ENCODE measurements at places on chromosomes 11 and 22. TPM values are rescaled to one million over a fixed set of nuclear protein-coding genes. Genes with fewer than 3 reads are reported as not detected.

DNA sequence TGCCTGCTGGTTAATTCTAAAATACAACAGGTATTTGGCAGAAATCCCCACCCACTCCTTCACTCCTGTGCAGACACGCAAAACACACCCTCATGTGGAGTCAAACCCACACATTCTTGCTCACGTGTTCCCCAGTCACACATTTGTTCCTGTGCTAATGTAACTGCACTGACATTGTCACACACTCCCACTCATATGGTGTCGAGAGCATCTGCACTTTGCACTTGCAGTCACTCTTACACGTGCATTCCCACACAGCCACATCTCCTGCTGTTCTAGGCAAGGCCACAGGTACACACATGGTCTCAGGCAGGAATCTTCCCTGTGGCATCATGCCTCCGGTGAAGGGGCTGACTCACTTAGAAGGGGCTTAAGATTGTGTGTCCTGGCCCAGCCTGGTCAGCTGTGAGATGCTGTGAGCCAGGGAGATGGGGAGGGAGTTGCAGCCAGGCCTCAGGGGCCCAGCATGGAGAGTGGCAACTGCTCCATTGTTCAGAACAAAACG, 395.0 kb downstream of the TENM4 start:
- H3K27me3 ChIP-seq: no peaks in the 10 kb centered on the region
- no peak overlapping the region for H3K4me3 ChIP-seq
- H3K36me3 ChIP-seq: no peaks in the 10 kb centered on the region
- H3K27ac ChIP-seq: no peak overlapping the region

- no peaks in the 10 kb centered on the region for H3K27me3 ChIP-seq
- no peaks in the 10 kb centered on the region for H3K4me1 ChIP-seq
- H3K36me3 ChIP-seq: no peaks in the 10 kb centered on the region
- H3K4me3 ChIP-seq: no peak overlapping the region
- DNase-seq: no peak
Observed at GRCh38 chr11:45649544-45650165, 15.8 kb downstream of the CHST1 start.

PICK1 gene
- 114 TPM for total RNA-seq

- peak within 1 kb of the TSS; percentile 90 for H3K27ac ChIP-seq
- peak within 1 kb of the TSS; percentile 77 for H3K4me3 ChIP-seq
- H3K36me3 ChIP-seq: no peaks in the 10 kb centered on the region
- DNase-seq: peak; percentile 75
Observed at GRCh38 chr22:37905534-37906363, at the start of gene MICALL1. Gene MICALL1, plus strand, starts transcription at chr22:37906297. Its CDS starts 126 bp downstream, at chr22:37906423.

SLC22A6 gene
- not detected for total RNA-seq

- H3K36me3 ChIP-seq: no peaks in the 10 kb centered on the region
- peaks cover 8% of the 10 kb centered on the region for H3K4me1 ChIP-seq
- H3K27me3 ChIP-seq: no peaks in the 10 kb centered on the region
- no peak overlapping the region for H3K4me3 ChIP-seq
- no peak for DNase-seq
- H3K27ac ChIP-seq: peak overlapping the region; percentile 30
Observed at GRCh38 chr22:46735747-46736608, 2.1 kb downstream of the CERK start.

OR51B4 gene
- total RNA-seq: not detected

- no peak overlapping the region for H3K4me3 ChIP-seq
- no peaks in the 10 kb centered on the region for H3K27me3 ChIP-seq
- no peak overlapping the region for H3K27ac ChIP-seq
- no peak for DNase-seq
Observed at GRCh38 chr11:34614344-34615104, 6.4 kb upstream of the EHF start.

DNA sequence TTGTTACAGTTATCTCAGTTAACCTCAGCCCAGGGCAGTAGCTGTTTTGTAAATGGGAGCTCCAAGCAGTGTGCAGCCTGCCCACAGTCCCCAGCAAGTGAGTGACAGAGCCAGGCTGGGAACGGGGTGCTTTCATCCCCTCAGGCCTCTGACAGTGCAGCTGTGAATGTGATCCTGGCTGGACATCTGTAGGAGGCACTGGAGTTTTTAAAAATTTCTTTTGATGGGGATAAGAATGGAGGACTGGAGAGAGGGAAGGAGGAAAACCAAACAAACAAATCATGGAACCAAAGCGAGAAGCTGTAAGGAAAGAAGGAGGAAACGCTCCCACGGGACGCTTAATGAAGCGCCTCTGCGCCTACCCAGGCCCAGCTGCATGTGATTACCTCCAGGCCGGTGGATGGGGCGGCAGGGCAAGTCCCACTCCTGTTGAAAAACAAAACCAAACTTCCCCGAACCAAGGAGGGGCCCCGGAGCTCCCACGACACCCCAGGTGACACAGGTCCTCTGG, 40.6 kb downstream of the SCUBE1 start:
- H3K27ac ChIP-seq: no peak overlapping the region
- H3K27me3 ChIP-seq: no peaks in the 10 kb centered on the region
- H3K4me1 ChIP-seq: peaks cover 4% of the 10 kb centered on the region
- DNase-seq: no peak

DNA sequence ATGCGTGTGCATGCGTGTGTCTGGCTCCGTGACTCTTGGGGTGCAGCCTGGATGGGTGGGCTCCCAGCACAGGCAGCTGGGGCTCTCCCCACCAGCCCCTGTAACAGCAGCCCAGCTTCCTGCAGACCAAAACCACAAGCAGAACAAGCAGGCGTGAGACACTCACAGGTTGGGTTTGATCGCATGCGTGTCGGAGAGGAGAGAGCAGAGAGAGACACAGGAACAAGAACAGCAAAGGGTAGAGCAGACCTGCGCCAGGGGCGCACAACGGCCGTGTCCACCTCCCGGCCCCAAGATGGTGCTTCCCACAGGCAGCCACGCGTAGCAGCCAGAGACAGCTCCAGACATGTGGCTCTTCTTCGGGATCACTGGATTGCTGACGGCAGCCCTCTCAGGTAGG, at the start of gene CD6:
Gene CD6 (plus strand): TSS at position 161 of the 400 bp plus-strand sequence. CDS start 186 bp downstream, at position 347.
- no peak within 1 kb of the TSS for H3K4me3 ChIP-seq
- DNase-seq: no peak
- no peak within 1 kb of the TSS for H3K27ac ChIP-seq
- no peaks in the 10 kb centered on the region for H3K4me1 ChIP-seq

DNA sequence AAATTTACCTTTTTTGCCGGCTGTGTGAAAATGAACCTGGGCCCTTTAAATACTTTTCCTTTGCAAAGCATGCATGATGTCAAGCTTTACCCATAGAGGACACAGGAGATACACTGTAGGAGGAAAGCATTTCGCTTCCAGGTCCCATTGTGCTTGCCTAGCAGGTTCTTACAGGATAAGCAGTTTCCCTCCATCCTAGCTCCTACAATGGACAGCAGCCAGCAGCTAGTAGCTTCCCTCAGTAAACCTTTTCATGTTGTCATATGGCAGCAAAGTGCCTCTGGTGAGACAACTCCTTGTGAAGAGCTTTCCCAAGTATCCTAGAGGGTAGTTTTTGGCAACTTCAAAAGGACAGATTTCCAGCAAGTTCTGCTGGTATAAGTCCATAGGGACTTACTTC, 78.4 kb downstream of the RBFOX2 start:
- no peaks in the 10 kb centered on the region for H3K36me3 ChIP-seq
- H3K4me3 ChIP-seq: no peak overlapping the region
- no peaks in the 10 kb centered on the region for H3K4me1 ChIP-seq
- no peaks in the 10 kb centered on the region for H3K27me3 ChIP-seq
- no peak overlapping the region for H3K27ac ChIP-seq

DNA sequence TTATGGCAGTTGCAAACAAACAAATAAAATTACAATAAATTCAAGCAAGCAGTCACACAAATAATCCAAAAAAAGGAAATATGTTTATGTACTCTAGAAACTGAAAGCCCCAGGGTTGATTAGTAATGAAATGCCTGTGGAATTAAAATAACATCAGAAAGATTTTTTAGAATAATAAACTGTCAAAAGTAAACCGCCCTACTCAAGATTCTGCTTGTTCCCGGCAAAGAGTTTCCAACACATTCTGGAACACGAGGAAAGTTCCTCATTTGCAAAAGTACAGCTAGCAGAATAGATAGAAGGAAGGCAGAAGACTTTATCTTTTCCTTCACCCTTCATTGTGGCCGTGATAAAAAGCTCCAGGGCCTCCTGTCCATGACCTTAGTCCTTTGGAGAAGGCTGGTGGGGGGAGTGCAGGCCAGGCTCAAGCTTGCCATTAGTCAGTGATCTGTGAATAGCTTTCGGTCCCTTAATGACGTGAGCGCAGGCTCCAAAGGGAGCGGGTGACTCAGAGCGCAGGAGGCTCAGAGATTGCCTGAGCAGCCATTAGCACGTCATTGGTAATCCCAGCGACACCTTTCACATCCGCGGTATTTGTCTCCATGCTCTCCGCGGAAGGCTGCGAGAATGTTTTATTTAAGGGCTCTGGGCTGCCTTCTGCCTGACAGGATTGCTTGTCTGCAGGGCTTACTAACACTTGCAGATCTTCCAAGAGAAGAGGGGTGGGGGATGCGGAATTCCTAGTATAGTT, 458.3 kb downstream of the METTL15 start:
- no peaks in the 10 kb centered on the region for H3K36me3 ChIP-seq
- H3K27ac ChIP-seq: peak overlapping the region; percentile 23
- DNase-seq: peak; percentile 4
- H3K27me3 ChIP-seq: no peaks in the 10 kb centered on the region

DNA sequence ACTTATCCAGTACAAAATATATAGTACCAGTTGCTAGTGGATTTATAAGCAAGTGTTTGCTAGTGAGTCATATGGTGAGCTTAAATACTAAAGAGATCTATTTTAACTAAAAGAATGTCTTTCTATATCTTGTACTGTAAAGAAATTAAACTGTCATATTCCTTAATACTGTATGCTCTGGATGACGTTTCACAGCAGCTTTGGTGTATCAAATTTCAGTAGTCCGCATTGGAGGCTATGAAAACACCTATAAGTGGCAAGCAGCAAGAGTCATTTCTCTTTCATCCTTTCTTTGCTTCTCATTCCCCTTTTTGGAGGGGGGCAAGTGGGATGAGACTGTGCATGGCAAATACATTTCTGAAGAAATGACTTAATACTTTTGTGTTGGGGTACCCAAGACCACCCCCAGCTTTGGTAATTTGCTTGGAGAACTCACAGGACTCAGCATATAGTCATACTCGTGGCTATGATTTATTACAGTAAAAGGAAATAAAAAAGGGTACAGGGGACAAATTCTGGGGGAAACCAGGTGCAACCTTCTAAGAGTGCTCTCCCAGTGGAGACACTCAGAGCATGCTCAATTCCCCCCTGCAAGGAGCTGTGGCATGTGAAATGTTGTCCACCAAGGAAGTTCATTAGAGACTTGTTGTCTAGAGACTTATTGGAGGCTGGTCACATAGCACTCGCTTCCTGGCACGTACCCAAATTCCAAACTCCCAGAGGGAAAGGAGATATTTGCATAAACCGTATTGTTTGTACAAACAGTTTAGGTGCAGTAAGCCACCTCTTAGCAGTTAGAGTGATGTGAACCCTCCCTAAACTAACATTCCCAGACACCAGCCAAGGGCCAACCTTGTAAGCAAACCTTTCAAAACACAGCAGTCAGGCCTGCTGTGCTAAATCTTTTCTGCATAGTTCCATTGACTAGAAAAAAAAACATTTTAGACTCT, 210.8 kb downstream of the PGR start:
- H3K27me3 ChIP-seq: no peaks in the 10 kb centered on the region
- no peak overlapping the region for H3K27ac ChIP-seq
- no peak for DNase-seq
- no peak overlapping the region for H3K4me3 ChIP-seq

DNA sequence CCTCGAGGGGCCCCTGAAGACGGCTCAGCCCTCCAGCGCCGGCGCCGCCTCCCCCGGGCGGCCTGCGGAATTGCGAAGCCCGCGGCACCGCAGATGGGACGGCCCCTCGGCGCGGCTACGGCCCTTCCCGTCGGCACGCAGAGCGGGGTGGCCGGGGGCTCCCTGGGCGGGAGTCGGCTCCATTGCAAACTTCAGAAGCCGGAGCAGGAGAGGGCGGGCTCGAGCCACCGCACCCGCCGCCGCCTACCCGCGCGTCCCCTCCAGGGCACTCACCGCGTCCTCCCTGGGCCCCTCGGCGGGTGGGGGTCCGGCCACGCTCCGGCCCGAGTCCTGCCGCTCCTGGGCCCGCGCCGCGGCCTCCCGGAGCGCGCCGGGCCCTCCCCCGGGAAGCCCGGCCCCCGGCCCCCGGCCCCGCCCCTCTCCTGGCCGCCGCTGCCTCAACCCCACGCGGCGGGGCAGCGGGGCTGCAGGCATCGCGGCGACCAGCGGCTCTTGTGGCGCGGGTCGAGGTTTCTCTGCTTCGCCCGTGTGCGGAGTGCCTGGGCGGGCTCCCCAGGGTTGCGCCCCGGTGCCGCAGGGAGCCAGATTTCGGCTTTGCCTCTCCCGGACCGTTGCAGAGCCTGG, at the start of gene PACSIN3:
Gene PACSIN3 (minus strand): TSS at position 359 of the 624 bp plus-strand sequence. CDS start 3,707 bp downstream, outside the sequence.
- H3K36me3 ChIP-seq: no peaks in the 10 kb centered on the region
- H3K27ac ChIP-seq: peak within 1 kb of the TSS; percentile 91
- H3K4me3 ChIP-seq: peak within 1 kb of the TSS; percentile 91
- peaks cover 7% of the 10 kb centered on the region for H3K4me1 ChIP-seq
- DNase-seq: no peak

DNA sequence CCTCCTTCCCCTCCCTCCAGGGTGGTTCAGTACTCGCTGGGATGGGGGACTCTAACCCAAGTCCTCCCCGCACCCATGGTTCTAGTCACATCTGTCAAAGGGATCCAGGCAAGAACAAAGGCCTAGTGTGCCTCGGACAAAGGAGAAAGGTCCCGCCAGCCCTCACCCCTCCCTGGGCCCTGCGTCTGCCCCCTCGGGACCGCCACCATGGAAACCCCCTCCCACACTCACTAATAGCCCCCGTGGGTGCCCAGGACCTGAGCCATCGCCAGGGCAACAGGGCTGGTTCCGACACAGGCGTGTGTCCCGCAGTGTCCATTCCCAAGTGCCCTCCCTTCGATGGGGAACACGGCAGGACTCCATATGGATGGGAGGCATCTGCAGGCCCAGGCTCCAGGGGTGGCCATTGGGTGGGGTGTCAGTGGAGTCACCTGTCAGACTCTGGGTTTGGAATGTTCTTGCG, 5.1 kb upstream of the CARNS1 start:
- no peaks in the 10 kb centered on the region for H3K36me3 ChIP-seq
- no peak overlapping the region for H3K4me3 ChIP-seq
- no peak for DNase-seq
- no peaks in the 10 kb centered on the region for H3K4me1 ChIP-seq

DNA sequence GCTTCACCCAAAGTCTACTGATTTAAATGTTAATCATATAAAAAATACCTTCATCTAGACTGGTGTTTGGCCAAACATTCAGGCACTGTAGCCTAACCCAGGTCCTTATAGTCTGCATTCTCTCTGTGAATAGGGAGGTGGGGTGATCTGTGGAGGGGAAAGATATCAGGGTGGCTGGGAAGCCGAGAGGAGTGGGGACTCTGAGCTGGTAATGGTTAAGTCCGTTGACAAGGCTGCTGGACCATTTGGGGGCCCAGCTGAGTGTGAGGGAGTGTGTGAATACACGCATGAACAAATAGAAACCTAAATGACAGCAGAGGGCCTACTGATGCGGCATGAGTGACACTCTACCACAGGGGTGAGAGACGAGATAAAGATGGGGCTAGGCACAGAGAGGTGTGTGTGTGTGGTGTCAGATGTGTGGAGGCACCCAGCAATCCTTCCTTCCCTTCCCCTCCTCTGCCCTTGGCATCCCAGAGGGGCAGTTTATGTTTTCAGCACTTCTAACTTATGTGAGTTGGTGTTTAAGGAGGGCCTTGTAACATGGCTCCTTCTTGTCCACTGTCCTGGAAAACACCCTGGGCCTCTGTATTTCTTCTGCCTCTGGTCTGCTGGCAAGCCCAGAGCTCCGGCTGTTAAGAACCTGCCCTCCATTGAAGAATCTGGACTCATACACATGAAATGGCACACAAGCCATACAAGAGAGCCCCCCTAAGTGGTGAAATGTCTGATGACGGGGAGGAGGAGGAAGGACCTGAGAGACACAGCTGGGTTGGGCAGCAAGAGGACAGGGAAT, 249.1 kb upstream of the TBCEL start:
- H3K4me3 ChIP-seq: no peak overlapping the region
- no peak overlapping the region for H3K27ac ChIP-seq
- no peak for DNase-seq
- H3K27me3 ChIP-seq: no peaks in the 10 kb centered on the region

All from prostate gland (tissue), 2 donors.